Naive B cell (primary cell): ENCODE measurements at places on chromosomes 5 and 9. TPM values are rescaled to one million over a fixed set of nuclear protein-coding genes. Genes with fewer than 3 reads are reported as not detected.
A peak's percentile ranks its signal among the peaks of the same experiment; 100 is the strongest.

- no peak for DNase-seq
Measured at GRCh38 chr5:124806373-124807077, 60.1 kb upstream of the ZNF608 start.

Gene SLC45A2
- not detected for polyA plus RNA-seq

Gene GLRA1
- polyA plus RNA-seq = not detected

DNA sequence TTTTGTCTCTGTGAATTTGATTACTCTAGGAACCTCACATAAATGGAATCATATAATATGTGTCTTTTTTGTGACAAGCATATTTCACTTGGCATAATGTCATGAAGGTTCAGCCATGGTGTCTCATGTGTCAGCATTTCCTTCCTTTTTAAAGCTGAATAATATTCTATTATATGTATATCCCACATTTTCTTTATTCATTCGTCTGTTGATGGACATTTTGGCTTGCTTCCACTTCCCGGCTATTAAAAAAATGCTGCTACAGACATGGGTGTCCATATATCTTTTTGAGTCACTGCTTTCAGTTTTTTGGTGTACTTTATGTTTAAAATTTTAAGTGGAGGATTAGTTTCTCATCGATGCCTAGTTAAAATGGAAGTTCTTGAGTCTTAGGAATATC is 59.8 kb upstream of the C5orf63 start:
- DNase-seq = no peak

Gene PCDH12
- 0.10 TPM for polyA plus RNA-seq

DNA sequence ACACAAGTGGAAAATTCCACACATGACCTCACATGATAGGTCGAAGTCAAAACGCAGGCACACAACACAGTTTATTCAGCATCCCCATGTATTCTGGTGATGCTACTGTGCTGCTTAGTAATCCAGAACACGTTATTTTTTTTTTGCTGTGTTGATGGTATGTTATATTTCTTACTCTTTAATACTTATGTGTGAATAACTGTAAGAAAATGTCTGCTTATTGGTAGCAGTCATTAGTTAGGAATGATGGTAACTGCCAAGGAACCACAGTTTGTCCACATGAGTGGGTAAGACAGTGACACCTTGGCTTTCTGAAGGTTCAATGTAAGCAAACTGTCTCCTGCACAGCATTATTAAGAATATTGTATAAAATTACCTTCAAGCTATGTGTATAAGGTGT is 107.7 kb upstream of the DAPK1 start:
- no peak for DNase-seq

GRCh38 chr5:56986626-56986947 is 34.7 kb upstream of the MIER3 start:
- peak; percentile 28 for DNase-seq

Gene CMYA5
- polyA plus RNA-seq = not detected

Gene MAP1B
- polyA plus RNA-seq = 0.34 TPM

Gene ZDHHC11B
- not detected for polyA plus RNA-seq

DNA sequence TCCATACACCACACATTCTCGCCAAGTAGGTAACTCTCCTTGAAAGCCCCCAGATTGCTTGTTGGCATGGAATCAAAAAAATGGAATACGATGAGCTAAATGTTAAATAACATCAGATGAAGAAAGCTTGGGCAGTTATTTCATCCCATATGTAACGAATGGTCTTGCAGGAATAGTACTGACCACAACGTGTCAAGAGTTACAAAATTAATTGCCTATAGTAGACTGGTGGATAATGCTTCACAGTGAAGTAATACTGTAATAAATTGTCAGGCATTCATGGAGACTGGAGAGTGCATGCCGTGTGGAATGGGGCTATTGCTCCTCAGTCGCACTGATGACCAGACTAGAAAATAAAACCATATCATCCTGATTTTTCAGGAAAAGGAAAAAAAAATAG is 1628.7 kb downstream of the MAT2B start:
- no peak for DNase-seq

DNA sequence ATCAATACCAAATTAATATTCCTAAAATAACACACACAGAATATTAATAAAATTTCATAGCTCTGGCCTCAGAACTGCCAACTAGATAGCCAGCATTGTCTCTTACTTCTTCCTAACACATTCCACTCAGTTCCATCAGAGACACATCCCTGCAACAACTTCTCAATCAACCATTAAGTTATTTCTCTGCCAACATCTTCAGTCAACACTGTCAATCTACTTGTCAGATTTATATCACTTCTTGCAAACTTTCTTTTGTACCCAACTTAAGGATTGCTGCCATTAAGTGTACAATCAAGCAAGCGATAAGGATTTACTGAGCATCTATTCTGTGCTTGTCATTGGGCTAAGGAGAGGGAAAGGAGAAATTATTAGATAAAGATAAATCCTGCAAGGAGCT is 50.8 kb downstream of the PLCXD3 start:
- no peak for DNase-seq

- no peak for DNase-seq
Measured at GRCh38 chr9:36914212-36914577, 119.9 kb downstream of the PAX5 start.

- DNase-seq = no peak
Measured at GRCh38 chr9:133517711-133518110, 7.0 kb downstream of the MYMK start.

DNA sequence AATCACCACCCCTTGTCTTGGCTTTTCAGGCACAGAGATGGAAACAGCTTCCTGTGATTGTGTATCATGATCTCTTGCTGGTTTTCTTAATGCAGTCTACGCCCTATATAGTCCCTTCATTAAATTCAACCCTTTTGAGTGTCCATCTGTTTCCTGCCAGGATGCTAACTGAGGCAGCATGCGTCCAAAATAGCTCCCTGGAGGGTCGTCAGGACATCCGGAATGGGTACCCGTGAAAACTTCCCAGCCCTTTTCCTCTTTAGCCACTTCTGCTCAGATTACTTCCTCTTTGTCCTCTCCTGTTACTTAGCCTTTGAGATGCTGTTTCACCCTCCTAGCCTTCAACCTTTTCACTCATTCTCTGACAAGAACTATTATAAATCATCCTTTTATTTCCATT is 79.8 kb upstream of the KLF9 start:
- DNase-seq = peak; percentile 3

DNA sequence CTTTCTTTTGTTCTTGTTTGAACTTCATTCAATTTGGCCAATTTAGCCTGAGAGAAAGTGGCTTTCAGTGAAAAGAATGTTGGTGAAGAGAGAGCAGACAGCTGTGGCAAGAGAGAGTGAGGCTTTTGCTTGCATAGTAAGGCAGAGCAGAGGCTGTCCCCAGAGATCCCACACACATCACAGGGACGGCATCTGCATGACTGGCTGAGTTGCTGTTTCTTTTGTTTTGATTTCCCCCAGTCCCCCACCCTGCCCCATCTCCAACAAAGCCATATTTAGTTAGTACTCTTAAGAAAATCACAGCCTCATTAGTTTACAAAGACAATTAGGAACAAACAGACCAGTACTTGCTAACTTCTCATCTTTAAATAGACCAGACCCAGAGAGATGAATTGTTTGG is 363.9 kb upstream of the SEMA6A start:
- no peak for DNase-seq

Gene ECSCR
- polyA plus RNA-seq = not detected

DNA sequence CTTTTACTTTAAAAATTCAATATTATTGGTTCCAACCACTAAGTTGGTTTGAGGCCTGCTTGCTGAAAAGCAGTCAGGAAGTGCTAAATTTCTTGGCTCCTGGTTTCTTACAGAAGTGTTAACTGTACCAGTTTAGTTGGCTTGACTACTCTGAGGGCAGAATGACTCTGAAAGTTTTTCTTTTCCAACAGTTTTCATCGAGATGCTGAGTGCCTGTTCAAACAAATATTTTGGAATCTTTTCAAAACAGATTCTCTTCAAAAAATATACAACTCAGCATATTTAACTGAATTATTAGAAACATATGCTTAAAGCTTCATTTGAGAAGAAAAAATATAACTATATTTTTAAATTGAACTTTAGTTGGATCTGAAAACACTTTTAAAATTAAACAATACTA is 37.0 kb downstream of the SLC38A9 start:
- DNase-seq = no peak

DNA sequence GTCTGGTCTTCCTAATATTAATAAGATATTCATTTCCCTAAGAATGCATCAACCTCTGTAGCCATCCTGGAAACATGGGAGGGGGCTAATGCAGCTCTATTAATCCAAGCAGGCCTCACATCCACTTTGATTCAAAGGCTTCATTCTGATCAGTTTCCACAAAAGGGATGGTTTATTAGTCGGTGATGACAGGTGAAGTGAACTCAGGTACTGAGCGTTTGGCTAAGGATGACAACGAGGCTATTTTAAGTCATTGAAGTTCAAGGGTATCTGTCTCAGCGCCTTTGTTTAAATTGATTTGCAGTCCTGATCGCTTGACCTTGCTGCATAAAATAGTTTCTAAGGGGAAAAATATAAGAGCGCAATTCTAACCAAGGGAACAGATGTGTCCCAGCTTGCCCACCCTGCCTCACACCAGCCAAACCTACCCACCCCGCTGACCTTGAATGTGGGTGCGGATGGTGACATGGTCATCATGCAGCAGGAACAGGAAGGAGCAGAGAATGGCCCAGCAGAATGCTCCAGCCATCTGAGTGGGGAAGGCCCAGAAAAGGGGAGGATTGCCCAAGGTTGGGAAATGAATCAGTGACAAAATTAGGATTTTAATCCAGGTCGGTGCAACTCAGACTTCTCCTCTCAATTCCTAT is 70.5 kb upstream of the ZNF618 start:
- no peak for DNase-seq

- DNase-seq = no peak
Measured at GRCh38 chr5:81205058-81205457, 28.1 kb upstream of the CKMT2 start.

- no peak for DNase-seq
Measured at GRCh38 chr9:110769667-110770066, 101.1 kb downstream of the MUSK start.

GRCh38 chr5:67426961-67427849 is 230.6 kb upstream of the CD180 start:
- no peak for DNase-seq

Gene FAM78A
- polyA plus RNA-seq = 12.8 TPM

DNA sequence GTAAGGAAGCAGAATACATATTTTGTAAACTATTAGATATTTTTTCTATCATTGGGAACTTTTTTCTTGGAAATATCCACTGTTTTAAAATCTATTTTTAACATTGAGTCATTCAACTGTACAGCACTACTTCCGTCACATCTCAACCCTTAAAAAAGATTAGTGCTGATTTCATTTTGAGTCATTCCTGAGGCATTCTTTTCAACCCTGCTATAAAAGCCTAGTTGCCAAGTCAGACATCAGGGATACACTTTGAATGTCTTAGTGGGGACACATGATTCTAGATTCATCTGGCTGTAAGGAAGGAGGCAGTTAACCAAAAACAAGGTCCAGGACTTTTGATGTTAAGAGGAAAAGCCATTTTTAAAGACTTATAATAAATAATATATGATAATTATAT is 160.9 kb downstream of the GIN1 start:
- DNase-seq = no peak

Gene SMIM33
- not detected for polyA plus RNA-seq

GRCh38 chr9:93655621-93656425 is 79.4 kb downstream of the PHF2 start:
- no peak for DNase-seq

- no peak for DNase-seq
Measured at GRCh38 chr9:134598884-134599245, 42.7 kb upstream of the COL5A1 start.

GRCh38 chr5:178331491-178331996 is 98.9 kb upstream of the PHYKPL start:
- DNase-seq = no peak

GRCh38 chr5:109676920-109677319 is 12.8 kb upstream of the MAN2A1 start:
- DNase-seq = no peak

Gene ADRB2
- polyA plus RNA-seq = 4.6 TPM

Gene CYFIP2
- 347 TPM for polyA plus RNA-seq

DNA sequence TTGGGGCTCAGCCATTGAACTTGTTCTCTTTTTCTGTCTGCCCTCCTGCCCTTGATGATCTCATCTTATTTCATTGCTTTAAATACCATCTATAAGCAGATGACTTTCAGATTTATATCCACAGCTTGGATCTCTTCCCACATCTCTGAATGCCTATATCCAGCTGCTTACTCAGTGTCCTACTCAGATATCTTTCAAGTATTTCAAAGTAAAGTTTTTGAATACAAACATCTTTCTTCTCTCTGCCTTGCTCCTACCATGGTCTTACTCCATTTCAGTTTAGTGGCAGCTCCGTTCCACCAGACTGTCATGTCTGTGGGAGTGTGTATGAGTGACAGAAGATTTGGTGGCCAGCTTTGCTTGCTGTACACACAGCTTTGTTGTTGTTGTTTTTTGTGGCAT is 59.7 kb downstream of the ERBIN start:
- DNase-seq = no peak

DNA sequence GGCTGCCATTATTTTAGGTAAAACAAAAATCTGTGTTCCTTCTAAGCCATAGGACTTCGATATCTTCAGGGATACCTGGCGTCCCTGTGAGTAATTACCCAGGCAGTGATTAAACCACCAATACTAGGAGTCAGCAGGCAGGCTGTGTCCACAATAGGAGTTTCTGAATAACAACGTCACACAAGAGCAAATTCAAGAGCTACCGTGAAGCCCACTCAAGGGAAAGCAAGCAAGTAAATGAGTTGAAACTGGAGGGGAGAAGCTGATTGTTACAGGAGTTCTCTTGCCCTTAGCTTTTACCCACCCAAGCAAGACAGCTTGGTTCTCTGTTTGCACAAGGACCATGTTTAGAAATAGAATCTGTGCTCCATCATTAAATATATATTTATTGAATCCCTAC is 50.8 kb downstream of the SEMA5A start:
- no peak for DNase-seq

Gene KLF4
- polyA plus RNA-seq = 1.4 TPM

DNA sequence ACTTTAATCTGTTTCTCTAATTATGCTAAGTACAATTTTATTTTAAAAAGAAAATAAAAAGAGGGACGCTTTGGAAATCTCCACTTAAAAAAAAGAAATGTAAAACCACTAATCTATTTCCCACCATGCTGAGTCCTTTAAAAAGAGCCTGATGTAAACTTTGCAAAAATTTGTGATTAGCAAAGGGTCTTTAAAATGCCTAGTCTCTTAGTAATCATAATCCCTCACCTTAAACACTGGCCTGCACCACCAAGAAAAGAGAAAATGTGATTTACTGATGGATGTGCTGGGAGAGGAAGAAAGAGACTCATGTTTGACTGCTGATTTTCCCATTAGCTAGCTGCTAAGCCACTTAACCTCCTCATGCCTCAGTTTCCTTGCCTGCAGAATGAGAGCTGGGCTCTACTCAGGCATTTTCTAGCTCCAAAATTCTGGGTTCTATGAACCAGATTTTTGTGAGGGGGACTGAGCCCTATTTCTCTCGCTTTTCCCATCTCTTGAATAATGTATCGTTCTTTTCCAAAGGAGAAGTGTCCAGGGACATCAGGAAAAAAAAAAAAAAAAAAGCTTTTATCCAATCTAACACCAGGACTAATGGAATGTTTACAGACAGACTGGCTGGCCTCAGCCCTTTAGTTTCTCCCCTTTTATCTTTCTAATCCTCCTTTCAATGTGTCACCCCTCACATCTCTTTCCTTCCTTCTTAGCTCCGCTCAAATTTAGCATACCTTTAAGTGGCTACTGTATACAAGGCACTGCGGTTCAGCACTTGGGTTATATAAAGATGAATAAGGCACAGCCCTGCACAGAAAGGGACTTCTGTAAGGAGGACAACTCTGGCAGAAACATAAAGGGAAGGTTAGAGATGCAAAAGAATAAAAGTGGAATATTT is 312.4 kb downstream of the ARL15 start:
- no peak for DNase-seq
